ENCODE measurements at places on chromosomes 7 and 10. TPM values are rescaled to one million over a fixed set of nuclear protein-coding genes. Genes with fewer than 3 reads are reported as not detected.
A peak's percentile ranks its signal among the peaks of the same experiment; 100 is the strongest.

- DNase-seq: no peak
Measured at GRCh38 chr7:85104432-85105205, 82.2 kb downstream of the SEMA3D start.

GRCh38 chr10:97042081-97042480, 143.7 kb downstream of the SLIT1 start:
- DNase-seq: peak; percentile 40

DNA sequence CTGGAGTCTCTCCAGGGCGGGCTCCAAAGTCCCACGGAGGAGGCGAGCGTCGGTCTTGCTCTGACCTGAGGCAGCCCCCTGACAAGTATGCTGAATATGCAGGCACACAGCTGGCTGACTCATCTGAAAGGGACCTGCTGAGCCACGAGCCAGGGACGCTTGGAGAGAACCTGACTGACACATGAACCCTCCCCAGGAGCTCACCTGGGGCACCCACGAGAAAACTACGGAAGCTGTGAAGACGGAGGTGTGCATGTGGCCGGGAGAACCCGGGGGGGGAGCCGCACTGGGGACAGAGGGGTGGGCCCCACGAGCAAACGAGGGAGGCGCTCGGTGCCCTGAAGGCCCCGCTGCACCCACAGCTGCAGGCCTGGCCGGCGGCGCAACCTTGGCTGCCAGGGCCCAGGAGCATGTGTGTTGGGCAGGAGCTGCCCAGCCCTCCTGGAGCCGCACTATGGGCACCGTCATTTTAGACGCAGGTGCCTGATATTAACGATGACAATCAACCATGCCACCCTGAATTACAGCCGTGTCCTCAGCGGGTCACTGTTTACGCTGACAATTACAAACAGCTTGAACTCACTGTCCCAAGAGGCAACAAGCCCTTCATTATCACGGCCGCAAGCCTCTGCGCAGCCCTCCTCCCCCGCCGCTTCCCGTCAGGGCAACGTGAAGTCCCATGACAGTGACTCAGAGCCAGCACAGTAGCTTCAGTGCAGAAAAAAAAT, 64.7 kb downstream of the DIP2C start:
- DNase-seq: peak; percentile 89

DNA sequence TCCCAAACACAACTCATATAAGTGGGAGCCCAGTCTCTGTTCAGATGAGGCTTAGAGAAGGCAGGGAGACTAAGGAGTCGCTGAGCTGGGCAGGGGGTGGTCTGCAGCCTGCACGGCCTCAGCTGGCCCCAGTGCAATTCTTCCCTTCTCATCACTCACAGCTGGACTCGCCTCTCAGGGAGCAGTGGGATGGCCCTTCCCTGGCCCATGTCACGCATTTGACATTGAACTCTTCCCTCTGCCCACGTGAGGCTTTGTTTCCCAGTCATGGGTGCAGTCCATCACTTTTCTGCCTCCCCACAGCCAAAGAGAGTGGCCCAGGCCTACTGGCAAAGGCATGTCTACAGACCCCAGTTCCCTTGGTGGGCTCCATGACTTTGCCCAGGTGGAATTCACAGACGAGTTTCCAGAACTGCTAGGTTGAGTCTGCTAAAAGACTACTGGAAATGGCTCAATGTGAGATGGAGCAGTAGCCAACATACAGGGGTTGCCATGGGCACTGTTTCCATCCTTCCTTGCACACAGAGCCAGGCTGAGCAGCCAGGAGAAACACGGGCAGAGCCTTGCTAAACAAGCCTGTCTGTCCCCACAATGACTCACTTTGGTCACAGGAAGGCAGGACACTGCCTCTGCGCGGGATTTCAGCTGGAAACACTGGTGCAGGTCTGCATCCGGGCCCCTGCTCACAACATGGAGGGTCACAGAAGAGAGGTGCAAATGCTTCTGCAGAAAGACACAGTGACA, 90.1 kb downstream of the OAT start:
- no peak for DNase-seq

- DNase-seq: no peak
Measured at GRCh38 chr10:43852149-43852548, 203.5 kb upstream of the ZNF32 start.

- DNase-seq: no peak
Measured at GRCh38 chr7:66150471-66150870, 35.8 kb downstream of the CRCP start.

DNA sequence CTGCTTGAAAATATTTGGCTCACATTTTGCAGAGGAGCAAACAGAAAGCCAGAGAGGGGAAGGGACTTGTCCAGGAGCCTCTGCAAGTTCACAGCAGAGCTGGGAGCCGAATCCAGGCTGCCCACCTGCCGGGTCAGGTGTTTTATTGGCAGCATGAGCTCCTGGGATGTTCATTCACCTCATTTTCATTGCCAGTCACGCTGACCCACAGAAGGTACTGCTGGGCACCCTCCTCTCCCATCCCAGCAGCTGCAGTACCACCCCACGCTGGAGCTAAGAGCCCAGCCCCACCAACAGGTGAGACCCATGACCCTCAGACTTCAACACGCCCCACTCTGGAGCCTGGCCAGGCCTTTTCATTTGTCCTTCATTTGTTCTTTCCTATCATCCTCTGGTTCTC, 102.7 kb downstream of the GRID1 start:
- DNase-seq: no peak

- DNase-seq: no peak
Measured at GRCh38 chr10:100858747-100859483, 53.8 kb upstream of the SLF2 start.

DNA sequence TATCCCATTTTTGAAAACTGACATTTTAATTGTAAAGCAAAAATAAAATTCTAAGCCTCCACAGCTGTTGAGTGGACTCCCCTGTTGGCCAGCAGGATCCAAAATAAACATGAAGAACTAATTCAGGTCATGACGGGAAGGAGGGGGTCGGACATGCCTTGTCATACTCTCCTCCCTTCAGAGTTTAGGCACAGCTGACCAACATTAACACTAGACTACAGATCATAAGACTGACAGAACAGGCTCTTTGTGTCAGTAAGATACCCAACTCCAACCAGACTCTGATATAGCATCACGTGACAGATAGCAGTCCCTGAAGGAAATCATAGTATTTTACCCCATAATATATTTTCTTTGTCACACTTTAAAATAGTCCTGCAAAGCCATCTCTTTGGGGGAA, 20.9 kb upstream of the ZNF12 start:
- no peak for DNase-seq

- no peak for DNase-seq
Measured at GRCh38 chr10:52082307-52082706, 231.8 kb upstream of the DKK1 start.

- DNase-seq: no peak
Measured at GRCh38 chr10:3797750-3798149, 12.7 kb upstream of the KLF6 start.

GRCh38 chr10:5648494-5649457, 17.6 kb downstream of the ASB13 start:
- DNase-seq: peak; percentile 75

DNA sequence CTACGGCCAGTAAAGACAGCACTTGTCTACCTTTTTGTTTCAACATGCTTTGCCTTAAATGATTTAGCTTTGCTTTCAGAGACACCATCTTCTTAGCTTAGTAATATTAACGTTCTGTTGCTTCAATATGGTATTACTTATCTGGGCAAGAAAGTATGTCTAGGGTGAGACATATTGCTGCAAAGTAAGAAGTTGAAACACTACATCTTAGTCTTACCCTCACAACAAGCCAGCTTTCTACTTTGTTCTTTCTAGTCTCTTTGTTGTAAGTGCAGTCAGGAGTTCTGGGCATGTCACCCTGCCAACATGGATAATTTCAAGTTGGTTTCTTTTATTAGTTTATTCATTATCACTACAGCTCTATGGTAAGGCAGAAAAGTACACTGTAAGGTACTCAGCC, 122.7 kb upstream of the DNAJB12 start:
- no peak for DNase-seq

DNA sequence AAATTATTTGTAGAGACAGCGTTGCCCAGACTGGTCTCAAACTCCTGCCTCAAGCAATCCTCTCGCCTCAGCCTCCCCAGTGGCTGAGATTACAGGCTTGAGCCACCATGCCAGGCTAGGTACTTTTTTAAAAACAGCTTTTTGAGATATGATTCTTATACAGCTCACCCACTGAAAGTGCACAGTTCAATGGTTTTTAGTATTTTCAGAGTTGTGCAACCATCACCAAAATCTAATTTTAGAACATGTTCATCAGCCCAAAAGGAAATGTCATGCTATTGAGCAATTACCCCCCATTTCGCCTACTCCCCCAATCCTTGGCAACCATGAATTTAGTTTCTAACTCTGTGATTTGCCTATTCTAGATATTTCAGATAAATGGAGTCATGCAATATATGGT, 73.7 kb downstream of the EVX1 start:
- DNase-seq: no peak

The ANKRD1 gene
- total RNA-seq: 0.22 TPM

The HOGA1 gene
- total RNA-seq: not detected

The CPSF4 gene
- total RNA-seq: 95.1 TPM

The VWA2 gene
- total RNA-seq: 0.21 TPM

The RTKN2 gene
- 9.5 TPM for total RNA-seq

The HOXA3 gene
- not detected for total RNA-seq

The PIK3AP1 gene
- total RNA-seq: 1.2 TPM

All from H7 (cell line).